CD4-positive, alpha-beta T cell treated with Interleukin-17A for 1 hour (primary cell): ENCODE measurements at places on chromosomes 5 and 9.

GRCh38 chr9:83271665-83272071 lies 208.7 kb upstream of the RASEF start:
- DNase-seq, result no peak

- DNase-seq, result no peak
Observed at GRCh38 chr5:116566251-116566650, 8.4 kb downstream of the SEMA6A start.

- DNase-seq, result no peak
Observed at GRCh38 chr9:115799734-115800133, 353.9 kb upstream of the PAPPA start.

DNA sequence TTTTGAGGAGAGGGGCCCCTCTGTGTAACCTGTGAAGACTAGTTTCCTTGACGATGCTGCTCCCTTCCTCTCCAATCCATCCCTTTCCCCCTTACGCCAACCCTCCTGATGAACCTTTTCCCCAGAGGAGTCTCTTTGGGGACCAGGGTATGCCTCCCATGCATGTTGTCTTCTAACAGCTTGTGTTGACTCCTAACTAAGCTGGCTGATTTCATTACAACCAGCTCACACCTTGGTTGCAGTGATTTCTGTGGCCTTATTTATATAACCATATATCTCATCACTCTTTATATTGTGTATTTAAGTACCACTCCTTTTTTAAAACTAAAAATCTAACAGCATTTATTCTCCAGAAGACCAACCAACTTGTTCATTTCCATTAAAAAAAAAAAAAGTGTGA lies 42.5 kb downstream of the SFXN1 start:
- DNase-seq, result no peak

DNA sequence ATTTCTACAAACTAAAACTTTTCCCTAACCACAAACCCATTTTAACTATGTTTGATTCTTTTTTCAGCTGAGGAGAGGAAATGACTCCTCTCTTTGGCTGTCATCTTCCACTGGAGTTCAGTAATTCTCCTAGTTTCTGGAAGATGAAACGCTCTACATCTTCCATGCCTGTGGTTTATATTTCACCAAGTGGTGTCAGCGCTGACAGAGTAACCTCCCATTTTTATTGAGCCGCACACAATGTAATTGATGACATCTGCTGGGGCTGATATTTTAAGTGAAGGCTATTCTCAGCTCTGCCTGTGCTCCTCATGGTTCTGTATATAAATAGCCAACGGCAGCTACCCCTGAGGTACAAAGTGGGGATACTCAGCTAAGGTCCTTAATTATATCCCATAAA lies 234.6 kb downstream of the SPOCK1 start:
- DNase-seq, result no peak

DNA sequence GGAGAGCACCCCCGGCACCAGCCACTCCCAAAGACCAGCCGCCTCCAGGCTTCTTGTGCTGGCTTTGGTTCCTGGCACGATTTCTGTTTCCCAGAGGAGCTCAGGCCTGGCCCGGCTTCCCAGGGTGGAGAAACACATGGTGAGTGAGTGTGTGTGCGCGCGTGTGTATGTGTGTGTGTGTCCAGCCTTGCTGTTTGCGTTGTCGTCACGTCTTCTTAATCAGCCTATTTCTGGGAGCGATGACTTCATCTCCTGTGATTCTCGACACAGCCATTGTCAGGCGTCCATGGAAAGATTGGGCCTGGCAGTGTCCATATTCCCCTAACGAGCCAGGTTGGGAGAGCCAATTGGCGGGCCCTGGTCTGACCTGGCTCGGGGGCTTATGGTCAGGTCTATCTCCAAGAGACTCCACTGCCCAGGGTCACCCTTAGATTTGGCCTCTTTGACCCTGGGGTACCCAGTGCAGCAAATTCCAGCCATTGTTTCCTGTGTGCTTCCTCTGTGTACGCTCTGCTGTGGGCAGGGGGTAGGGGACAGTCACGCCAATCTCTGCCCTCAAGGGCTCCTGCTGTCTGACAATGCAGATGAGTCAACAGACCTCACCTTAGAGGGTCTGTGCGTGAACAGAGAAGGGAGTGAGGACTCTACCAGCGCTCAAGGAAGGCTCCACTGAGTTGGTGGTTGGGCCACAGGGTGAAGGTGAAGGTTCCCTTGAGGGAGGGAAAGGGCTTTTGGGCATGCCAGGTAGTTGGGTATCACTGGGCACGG lies 73.8 kb downstream of the DAB2IP start:
- no peak for DNase-seq

GRCh38 chr5:50958852-50959457 lies 292.5 kb downstream of the PARP8 start:
- DNase-seq, result peak; percentile 31

- no peak for DNase-seq
Observed at GRCh38 chr9:100397529-100398266, 29.2 kb upstream of the MSANTD3 start.

GRCh38 chr9:109493648-109494047 lies 4.5 kb downstream of the PTPN3 start:
- no peak for DNase-seq

- DNase-seq, result no peak
Observed at GRCh38 chr9:33443047-33443446, 4.3 kb downstream of the AQP3 start.

- no peak for DNase-seq
Observed at GRCh38 chr5:179217356-179217755, 127.9 kb downstream of the ADAMTS2 start.

GRCh38 chr5:153358315-153358976 lies 132.0 kb upstream of the GRIA1 start:
- DNase-seq, result no peak

DNA sequence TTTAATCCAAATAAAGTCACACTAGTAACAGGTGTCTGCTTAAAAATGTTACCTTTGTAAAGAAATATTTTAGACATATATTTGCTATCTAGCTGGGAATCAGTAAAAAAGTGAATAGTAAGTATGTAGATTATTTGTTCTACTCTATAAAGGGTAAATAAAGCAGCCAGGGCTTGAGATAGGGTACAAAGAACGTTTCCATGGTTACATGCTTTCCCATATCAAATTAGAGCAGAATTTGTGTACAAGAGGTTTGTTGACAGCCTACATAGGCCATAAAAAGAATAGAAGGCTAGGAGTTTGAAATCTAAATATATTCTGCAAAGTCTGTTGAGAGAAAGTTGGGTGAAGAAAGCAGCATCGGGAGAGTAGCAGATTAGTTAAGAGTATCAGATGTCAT lies 160.9 kb upstream of the POU5F2 start:
- no peak for DNase-seq

DNA sequence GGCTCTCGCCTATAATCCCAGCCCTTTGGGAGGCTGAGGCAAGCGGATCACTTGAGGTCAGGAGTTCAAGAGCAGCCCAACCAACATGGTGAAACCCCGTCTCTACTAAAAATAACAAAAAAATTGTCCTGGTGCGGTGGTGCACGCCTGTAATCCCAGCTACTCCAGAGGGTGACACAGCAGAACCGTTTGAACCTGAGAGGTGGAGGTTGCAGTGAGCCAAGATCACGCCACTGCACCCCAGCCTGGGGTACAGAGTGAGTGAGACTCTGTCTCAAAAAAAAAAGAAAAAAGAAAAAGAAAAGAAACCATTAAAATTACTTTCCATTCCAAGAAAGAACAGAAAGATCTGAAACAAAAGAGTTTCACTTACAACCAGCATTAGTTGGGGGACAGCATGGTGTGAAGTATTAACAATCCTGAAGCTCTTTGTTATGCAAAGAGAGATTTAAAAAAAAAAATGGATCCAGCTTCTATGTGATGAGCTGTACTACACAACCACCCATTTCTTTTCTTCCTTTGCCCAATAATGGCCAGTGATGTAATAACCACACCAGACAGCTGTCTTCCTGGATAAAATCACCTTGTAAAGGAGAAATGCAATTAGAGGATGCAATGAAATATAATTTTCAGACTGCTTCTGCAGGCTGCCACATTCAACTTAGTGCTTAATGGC lies 76.9 kb downstream of the MED27 start:
- DNase-seq, result no peak

DNA sequence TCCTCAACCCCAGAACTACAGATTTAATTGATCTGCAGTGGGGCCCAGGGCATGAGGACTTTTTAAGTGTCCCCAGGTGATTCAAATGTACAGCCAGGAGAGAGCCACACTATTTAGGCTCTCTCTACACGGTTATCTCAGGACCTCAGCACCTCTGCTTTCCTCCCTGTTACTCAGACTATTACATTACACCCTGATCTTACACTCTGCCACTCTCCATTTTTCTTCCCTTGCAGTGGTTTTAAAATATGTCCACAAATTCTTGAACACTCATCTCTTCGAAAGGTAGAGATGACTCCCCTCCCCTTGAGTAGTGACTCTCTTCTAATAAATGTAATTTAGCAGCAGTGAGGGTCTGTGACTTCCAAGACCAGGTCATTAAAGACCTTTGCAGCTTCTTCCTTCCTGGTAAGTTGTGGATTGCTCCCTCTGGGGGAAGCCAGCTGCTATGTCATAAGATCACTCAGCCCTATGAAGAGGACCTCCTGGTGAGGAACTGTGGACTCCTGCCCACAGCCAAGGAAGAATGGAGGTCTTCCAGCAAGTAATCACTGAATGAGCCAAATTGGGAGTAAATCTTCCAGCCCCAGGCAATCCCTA lies 87.5 kb upstream of the SSBP2 start:
- peak; percentile 50 for DNase-seq

GRCh38 chr9:73412874-73413273 lies 261.2 kb downstream of the ANXA1 start:
- DNase-seq, result no peak

DNA sequence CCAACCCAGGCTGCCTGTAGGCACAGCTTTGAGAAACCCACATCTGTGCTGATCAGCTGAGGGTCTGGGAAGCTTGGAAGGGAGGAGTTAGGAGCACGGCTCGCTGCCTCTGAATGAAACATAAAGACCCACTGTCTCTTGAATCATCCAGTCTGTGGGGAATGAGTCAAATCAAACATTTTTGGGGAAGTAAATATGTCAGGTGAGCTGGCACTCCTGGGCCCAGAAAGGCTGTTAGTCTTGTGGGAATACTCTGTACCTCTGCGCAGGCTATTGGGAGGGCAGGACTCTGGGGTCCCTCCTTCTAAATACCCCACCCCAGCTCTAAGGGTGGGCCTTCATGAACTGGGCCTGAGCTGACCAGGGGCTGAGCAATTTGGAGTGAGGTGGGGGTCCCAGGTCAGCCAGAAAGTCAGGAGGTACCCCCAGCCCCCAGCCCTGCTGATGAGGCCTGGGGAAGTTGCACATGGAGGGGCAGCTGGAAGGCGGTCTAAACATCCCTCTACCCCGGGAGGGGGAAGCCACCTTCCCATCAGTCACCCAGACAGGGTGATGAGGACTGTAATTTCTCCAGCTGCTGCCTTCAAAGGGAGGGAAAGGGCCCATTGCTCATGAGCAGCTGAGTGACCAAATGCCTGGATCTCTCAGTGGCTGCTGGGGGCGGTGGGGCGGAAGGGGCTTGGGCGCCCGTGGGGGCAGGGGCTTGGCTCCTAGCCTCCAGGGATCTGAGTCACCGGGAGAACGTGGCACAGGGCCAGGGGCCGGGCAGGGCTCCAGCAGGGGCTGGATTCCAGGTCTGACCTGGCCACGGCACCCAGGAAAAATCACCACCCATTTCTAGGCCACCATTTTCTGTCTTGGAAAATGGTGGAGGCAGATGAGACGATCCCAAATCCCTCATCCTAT lies 10.8 kb downstream of the FIBCD1 start:
- no peak for DNase-seq

DNA sequence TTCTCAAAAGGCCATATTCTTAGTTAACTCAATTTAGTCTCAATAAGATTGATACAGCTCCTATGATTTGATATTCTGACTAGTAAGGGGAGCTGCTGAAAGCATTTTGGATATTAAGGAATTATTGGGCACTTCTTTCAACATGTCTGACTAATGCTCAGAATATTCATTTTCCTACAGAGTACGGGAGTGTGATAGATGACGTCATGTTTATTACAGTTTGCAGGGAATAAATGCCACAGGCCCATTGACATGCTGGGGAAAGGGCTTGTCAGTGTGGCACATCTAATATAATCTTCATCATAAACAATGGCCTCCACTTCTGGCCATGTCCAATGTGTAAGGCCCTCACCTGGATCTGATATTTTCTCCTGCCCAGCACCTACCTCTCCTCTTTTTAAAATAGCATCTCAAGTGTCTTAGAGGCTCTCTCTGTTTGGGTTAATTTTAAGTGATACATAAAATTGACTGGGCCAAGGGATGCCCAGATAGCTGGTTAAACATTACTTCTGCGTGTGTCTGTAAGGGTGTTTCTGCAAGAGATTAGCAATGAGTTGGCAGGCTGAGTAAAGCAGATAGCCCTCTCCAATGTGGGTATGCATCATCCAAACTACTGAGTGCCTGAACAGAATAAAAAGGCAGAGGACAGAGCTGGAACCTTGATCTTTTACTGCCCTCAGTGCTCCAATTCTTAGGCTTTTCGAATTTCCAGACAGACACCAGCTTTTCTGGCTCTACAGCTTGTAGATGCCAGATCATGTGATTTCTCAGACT lies 99.3 kb downstream of the SLC24A2 start:
- DNase-seq, result no peak

GRCh38 chr5:34655354-34655991 lies 655 bp upstream of the RAI14 start:
- peak; percentile 43 for DNase-seq

- no peak for DNase-seq
Observed at GRCh38 chr9:111038331-111039230, at the start of gene LPAR1. TSS of gene LPAR1 (minus strand) at chr9:111038470. CDS start at chr9:110972117, 66,353 bp downstream.

DNA sequence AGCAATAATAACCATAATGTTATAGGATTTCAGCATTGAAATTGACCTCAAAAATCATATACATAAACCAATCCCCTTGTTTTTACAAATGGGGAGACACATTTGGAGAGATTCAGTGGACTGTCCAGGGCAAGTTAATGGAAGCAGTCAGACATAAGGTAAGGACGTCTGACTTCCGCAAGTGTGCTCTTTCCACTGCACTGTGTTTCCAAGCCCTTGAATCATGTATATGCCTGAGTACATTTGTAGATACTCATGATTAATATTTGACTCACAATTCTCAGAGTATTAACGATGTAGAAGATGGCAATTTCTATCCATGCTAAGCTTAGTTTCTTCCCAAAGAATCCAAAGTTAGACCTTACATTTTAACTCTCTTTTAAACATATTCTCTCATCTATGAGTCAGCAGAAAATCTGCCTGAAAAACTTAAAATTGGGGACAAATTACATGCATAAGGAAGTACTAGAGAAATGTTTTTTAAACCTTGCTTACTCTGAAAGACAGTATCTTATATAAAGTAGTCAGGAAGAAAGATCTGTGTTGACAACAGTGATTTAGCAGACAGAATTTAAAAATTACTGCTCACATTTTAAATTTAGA lies 165.3 kb downstream of the NFIB start:
- DNase-seq, result no peak
